Activated CD4-positive, alpha-beta T cell treated with anti-CD3 and anti-CD28 coated beads, Interleukin-2, Interleukin-6, amounts not matched to agents 100 ng/mL and 50 ng/mL, durations not matched to agents 16 hours and 8 hours (primary cell): ENCODE measurements at places on chromosomes 11 and 22.

DNA sequence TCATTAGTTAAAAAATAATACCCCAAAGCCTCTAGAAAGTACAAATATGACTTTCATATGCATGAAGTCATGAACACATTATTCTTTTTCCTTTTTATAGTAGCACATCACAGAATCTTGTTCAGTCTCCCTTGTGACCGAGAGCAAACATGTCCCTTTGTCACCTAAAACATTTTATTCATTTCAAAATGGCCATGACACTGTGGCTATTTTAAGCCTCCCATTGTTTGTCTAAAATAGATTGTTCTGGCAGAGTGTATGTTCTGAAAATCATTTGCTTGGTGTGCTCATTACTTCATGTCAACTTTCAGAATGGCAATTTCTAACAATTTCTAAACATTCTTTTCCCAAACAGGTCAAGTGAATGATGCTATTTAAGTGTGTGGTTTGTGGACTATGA is 865.0 kb downstream of the JRKL start:
- no peak for DNase-seq

DNA sequence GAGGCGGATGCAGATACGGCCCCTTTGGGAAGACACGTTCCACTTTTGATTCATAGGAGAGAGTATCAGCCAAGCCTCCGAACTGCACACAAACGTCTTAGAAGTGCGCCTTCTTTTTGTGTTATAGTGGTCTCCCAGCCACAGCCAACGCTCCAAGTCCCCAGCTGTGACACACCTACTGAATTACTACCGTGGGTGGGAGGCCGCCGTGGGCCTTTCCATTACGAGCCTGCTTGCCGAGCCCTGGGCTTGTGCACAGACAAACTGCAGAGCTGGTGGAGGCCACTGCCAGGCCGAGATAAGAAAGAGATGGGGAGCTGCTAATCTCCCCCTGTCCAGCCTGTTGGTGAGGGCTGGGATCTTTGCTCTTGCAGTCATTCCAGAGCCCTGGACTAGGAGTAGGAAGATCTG is 761 bp downstream of the HMBS start:
- DNase-seq, result no peak

GRCh38 chr11:8231979-8232378 is 31.7 kb downstream of the LMO1 start:
- no peak for DNase-seq

DNA sequence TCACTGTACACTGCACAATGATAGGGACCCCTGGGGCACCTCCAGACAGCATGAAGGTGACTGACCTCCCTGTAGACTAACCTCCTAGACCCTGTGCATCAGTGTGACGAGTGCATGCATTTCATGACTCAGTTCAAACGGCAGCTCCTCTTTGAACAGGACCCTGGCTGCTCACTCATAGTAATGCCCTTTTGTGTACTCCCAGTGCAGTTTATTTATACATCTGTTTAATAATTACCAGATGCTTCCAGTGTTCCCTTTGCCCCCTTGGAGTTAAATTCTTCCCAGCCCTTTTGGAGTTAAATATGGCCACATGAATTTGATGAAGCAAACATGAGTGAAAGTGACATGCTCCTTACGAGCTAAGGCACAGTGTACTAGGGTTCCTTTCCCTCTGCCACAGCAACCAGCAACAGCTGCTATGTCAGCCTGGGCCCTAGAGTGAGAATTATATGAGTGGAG is 72.4 kb downstream of the PANX1 start:
- DNase-seq, result no peak

- DNase-seq, result no peak
Measured at GRCh38 chr11:102528618-102529017, 1.9 kb downstream of the MMP7 start.
